AG04450 (cell line): ENCODE measurements at places on chromosomes 6 and 20.

DNA sequence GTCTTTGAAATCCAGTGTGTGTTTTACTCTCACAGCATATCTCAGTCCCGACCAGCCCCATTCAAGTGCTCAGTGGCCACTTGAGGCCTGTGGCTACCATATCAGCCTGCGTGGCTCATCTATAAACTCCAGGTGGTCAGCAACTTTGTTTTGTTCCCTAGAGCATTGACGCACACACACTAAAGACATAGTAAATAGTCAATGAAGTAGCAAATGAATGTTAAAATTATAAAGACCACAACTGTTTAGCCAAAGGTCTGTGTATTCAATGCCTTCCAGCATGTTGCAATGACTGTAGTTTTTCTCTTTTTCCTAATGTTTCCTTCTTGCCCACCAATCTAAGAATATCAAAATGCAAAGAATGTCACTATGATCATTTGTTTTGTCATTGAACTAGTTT, 238.2 kb upstream of the ZNF217 start:
- no peak for DNase-seq

DNA sequence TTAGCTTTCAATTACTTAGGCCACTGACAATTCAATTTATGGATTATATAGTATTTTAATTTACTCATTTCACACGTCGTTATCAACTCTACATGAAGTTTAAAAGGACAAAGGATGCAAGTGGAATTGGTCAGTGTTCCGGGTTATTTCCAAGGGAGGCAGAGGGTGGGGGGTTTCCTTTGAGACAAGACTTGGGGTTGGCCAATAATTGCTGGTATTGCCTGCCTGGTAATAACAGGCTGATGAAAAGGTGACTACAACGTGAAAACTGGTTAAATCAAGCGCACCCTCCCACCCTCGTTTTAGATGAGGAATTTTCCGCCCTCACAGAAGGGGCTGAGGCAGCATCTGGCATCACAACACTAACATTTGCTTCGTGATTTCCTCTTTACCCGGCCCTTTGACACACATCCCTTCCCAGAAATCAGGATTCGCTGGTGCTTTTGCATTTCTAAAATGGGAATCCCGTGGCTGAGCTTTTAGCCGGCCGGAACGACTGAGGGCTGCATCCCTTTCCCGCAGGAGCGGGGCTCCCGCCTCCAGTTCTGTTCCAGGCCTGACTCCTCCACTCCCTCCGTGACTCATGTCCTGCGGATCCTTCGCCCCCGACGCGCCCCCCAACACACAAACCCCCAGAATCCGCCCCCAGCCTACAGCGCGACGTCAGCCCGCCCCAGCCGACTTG, 999 bp upstream of the PIM1 start:
- no peak for DNase-seq

GRCh38 chr20:18717062-18717461, 96.5 kb upstream of the SCP2D1 start:
- no peak for DNase-seq

- DNase-seq = no peak
These were observed 14.8 kb upstream of the RPL7L1 start for GRCh38 chr6:42864602-42865001.

DNA sequence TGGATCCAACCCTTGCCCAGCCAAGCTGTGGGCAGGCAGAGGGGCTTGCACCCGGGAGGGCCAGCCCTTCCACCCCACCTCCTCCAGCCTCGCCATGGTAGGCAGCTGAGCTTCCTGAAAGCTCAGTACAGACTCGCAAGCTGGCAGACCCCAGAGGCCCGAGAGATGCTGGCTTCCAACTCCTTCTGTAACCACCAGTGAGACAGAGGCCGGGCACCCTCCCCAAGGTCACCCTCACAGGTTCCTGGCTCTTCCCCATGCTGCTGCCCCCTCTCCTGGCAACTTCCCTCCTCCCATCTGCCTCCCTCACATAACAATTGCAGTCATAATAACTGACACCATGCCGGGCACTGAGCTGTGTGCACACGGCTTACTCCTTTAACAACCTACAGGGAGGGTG, 26.2 kb upstream of the NOL4L start:
- DNase-seq = no peak

DNA sequence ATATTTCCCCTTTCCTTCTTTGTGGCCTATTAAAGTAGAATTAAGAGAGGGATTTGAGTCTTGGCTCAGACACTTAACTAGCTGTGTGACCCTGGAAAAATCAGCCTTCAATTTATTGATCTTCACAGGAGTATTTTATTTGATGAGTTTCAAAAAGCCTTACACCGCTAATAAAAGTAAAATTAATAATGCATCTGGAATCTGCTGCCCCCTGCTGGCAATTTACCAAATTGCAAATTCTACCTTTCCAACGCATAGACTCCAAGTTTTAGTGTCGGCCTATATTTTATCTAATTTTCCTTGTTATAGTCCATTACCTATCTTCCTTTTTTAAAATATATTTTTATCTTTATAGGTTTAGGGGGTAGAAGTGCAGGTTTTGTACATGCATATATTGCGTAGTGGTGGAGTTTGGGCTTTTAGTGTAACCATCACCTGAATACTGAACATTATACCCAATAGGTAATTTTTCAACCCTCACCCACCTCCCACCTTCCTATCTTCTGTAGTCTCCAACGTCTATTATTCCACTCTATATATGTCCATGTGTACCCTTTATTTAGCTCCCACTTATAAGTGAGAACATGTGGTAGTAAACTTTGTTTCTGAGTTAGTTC, 46.3 kb downstream of the GOPC start:
- DNase-seq = no peak

DNA sequence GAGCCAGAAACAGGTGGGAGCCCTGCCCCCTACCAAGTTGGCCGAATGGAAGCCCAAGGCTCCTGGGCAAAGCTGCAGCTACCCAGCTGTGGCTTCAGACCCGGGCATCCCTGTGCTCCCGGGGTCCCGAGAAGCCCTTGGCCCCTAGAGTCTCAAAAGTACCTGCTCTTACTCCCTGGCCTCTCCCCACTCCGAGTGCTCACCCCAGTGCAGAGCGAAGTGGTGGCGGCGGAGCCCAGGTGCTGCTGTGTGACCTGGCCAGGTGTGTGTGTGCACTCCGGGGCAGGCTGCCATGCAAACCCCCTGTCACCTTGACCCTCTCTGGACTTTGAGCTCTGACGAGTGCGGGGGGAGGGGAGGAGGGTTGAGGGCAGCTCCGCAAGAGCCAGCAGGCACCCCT, 493.8 kb upstream of the MANEA start:
- no peak for DNase-seq

- no peak for DNase-seq
These were observed 36.5 kb downstream of the AKAP12 start for GRCh38 chr6:151276112-151276740.

DNA sequence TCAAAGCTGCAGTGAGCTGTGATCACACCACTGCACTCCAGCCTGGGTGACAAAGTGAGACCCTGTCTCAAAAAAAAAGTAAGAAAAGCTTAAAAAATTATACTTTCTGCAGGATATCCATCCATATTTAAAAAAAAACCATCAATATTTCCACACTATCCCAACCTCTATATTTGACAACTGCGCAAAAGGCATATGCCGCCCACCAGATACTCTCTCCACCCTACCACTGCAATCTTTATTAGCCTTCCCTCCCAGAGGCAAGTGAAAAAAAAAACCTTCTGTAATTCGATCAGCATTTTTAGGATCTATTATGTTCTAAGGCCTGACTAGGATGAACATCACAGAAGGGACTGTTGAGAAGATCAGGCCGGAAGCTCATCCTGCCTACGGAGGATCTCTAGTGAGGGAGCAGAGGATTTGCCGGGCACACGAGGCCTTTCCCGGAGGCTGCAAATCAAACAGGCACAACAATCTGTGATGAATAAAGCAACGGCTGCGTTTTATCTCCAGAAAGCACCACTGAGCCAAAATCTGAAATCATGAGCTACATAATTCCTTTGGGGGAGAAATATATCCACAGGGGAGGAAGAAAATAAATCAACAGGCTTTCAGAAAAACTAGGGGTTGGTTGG, 65.9 kb downstream of the GFOD1 start:
- no peak for DNase-seq
